ENCODE measurements at places on chromosomes 5 and 9. TPM values are rescaled to one million over a fixed set of nuclear protein-coding genes. Genes with fewer than 3 reads are reported as not detected.

SEMA6A gene
- 43.9 TPM for polyA plus RNA-seq

SMIM33 gene
- polyA plus RNA-seq: not detected

DNA sequence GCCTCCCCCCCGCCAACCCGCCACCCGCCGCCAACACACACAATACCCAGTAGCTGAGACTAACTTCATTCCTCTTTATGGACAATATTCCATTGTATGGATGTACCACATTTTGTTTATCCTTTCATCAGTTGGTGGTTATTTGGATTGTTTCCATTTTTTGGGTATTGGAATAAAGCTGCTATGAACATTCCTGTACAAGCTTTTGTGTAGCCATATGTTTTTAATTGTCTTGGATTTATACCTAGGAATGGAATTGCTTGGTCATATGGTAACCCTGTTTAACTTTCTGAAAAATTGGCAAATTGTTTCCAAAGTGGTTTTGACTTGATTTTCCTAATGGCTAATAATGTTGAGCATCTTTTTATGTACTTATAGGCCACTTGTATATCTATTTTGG is 4.9 kb upstream of the UBTD2 start:
- DNase-seq: no peak

- no peak for DNase-seq
These were observed 2.5 kb upstream of the TCF7 start for GRCh38 chr5:134111741-134112647.

DNA sequence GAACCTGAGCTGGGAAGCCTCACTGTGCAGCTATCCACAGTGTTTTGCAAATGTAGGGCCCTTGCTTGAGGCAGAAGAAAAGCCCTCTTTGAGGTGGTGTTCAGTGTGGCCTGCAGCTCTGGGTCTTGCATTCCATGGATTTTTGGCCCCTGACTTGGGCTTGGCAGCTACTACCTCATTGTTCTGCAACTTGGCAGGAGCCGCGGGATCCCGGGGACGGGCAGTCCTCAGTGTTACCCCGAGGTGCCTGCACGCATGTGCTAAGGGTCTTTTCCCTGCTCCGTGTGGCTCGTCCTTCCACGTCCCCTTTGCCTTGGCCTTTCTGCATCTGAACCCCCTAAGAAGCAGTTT is 39.8 kb downstream of the NEK6 start:
- no peak for DNase-seq

DNA sequence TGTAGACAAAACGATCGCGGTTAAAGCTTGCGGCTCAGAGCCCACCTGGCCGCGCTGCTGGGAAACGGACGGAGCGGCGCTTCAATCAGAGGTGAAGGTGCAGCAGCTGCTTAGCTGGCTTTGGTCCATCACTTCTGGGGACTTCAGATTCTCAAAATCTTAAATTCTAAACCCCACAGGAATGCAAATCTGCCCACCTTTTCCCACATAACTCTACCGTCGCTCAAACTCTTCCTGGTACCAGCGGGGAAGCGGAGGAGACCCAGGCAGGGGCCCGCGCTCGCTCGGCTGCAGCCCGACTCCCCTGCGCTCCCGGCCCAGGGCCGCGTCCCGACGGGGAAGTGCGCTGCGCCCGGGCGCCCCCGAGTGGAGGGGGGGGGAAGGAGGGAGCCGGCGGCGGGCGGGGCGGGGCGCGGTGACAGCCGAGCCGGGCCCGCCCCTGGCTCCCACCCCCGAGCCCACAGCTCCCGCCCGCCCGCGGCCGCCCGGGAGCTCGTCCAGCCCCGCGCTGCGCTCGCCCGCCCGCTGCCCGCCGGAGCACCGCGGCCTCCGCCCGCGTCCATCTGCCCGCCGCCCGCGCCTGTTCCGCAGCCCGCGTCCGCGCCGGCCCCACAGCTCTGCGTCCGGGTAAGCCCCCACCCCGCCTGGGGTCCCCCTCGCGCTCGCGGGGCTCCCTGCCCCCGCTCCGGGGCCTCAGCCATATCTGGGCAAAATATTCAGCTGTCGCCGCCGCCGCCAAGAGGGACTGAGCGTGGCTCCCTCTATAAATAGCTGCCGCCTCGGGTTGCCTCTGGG is at the start of gene TMOD1:
Gene TMOD1, plus strand, starts transcription at position 490 of the 795 bp plus-strand sequence. CDS start 22,523 bp downstream, outside the sequence.
- no peak for DNase-seq
